GM10248 (cell line): ENCODE measurements at places on chromosomes 1 and 21.

GRCh38 chr1:208153386-208153785 is 90.8 kb downstream of the PLXNA2 start:
- DNase-seq, result no peak

GRCh38 chr1:244431166-244431565 is 20.5 kb downstream of the ADSS2 start:
- DNase-seq, result no peak

DNA sequence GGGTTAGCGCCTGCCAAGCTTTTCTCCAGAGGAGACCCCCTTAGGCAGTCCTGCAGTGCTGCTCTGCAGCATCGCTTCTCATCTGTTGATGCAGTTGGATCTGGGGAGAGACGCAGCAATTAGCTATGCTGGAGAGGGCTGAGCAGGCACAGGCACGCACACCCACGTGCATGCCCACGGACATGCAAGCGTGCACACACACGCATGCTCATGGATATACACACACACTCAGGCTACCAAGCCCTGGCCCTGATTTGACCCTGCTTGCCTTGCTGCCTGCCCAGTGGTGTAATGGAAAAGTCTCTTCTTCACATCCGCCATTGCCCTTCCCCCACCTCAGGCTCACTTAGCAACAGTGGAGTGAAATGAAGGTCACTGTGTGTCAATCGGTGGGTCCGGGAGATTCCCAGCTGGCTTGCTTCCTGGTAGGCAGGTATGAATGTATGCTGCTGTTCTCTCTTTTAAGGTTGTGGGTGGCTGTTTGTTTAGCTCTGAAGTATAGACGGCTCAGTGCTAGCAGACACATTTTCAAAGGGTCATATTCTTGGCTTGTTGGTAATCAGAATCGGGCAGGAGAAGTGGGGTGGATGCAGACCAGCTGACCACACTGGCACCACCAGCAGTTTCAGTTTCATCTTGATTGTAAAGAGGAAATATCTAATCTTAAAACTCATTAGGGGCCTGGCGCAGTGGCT is 9.5 kb downstream of the ATP1B1 start:
- peak; percentile 54 for DNase-seq

- no peak for DNase-seq
These were observed 13.2 kb downstream of the MEGF6 start for GRCh38 chr1:3598051-3598491.

DNA sequence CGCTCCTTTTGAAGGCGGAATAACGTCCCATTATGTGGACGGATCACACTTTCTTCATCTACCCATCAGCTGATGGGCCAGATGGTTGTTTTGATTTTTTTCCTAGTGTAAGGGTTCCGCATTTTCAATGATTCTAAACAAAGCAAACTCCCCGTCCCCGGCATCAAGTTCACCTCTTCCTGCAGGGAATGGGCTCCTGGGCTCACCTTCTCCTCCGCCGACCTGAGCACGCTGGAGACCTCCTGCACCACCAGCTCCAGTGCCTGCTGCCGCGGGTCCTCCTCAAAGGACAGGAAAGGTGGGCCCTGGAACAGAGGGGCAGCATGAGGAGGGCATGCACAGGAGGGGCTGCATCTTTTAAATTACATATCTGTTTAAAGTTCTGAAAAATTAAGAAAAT is 11.9 kb downstream of the C2CD2 start:
- DNase-seq, result no peak

DNA sequence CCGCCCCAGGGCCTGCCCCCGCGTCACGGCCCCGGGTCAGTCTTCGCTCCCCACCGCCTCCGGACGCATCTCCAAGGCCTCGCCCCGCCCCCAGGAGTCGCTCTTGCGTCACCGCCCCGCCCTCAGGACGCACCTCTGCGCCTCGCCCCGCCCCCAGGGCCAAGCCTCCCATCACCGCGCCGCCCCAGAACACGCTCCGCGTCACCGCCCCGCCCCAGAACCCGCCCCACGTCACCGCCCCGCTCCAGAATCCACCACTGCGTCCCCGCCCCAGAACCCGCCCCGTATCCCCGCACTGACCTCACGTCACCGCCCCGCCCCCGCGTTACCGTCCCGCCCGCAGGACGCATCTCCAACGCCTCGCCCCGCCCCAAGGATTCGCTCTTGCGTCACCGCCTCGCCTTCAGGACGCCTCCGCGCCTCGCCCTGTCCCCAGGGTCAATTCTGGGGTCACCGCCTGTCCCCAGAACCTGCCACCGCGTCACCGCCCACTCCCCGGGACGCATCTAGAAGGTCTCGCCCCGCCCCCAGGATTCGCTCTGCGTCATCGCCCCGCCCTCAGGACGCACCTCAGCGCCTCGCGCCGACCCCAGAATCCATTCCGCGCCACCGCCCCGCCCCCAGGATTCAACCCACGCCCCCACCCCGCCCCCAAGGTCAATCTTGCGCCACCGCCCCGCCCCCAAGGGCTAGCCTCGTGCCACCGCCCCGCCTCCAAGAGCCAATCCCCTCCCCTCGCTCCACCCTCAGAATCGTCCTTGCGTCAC is 451 bp upstream of the CASP9 start:
- DNase-seq, result peak; percentile 96

DNA sequence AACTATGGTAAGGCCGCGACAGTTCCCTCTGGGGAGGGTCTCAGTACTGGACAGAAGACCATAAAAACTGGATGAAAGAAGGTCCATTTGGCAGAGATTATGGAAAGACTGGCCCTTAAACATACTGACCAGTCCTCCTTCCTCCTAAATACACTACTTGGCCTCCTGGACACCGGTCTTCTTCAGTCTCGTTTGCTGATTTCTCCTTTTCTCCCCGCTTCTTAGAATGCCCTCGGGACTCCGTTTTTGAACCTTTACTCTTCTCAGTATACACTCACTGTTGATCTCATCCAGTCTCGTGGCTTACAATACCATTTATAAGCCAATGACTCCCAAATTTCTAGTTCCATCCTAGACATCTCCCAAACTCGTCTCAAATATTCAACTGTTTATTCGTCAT is 694 bp upstream of the MRPL9 start:
- DNase-seq, result no peak

DNA sequence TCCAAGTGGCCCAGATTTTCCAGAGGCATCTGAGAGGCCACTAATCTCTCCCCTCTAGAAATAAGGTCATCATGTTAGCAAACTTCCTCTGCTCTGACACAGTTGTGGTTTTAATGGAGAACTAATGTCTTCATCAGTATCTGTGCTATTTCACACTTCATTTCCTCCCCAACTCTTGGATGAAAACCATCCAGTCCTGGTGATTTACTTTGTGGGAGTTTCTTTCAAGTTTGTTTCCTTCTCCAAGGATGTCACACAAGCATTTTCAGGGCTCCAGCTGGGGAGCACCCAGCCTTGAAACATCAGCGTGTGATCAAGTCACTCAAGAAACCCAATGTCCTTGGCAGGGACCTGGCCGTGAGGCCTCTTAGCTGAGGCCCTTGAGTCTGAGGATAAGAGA is 38.8 kb downstream of the TBX15 start:
- no peak for DNase-seq

DNA sequence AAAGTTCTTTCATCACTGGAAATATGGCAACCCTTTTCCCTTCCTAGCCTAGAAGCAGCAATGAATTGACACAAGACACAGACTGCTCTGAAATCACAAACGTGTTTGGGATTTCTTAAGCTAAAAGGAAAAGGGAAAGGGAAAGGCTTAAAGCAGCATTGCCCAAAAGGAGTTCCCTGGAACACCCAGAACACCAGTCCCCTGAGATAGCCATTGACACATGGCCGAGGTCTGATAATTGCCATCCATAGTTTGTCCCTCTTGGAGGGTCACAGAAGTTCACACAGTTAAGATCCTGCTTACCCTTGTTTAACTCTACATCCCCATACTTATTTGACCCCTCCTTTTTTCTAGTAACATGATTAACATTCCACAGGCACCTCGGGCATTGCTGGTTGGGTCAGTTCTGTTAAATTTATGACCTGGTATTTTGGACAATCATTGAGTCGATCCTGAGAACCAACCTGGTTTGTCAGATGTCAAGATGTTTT is 72.9 kb downstream of the ZNF281 start:
- DNase-seq, result no peak

DNA sequence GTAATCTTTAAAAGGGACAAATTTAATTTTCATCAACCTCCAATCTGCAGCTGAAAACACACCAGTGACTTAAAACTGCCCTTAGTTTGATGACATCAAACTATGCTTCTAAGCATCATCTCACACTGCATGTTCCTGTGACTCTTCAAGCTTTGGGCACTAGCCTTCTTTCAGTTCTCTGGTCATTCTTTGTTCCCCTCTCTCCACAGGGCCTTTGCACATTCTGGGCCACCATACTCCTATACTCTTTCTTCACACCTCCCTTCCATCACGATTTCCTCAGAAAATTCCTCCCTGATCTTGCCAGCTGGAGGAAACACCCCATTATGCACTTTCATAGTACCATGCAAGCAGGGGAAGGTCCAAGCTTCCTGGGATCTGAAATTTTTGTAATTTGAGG is 77.6 kb upstream of the ZNF326 start:
- DNase-seq, result no peak

DNA sequence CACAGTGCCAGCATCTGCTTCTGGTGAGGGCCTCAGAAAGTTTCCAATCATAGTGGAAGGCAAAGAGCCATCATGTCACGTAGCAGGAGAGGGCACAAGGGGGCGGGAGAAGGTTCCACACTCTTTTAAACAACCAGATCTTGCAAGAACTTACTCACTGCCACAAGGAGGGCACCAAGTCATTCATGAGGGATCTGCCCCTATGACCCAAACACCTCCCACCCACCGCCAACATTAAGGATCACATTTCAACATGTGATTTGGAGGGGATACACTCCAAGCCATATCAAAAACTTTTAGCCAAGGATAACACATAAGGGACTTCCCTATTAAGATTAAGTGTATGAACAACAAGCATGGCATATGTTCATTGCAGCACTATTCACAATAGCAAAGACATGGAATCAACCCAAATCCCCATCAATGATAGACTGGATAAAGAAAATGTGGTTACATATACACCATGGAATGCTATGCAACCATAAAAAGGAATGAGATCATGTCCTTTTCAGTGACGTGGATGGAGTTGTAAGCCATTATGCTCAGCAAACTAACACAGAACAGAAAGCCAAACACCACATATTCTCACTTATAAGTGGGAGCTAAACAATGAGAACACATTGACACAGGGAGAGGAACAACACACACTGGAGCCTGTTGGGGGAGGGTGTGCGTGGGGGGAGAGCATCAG is 19.9 kb upstream of the SLC35F3 start:
- DNase-seq, result no peak

- no peak for DNase-seq
These were observed 285.8 kb upstream of the NEGR1 start for GRCh38 chr1:72568113-72568512.

DNA sequence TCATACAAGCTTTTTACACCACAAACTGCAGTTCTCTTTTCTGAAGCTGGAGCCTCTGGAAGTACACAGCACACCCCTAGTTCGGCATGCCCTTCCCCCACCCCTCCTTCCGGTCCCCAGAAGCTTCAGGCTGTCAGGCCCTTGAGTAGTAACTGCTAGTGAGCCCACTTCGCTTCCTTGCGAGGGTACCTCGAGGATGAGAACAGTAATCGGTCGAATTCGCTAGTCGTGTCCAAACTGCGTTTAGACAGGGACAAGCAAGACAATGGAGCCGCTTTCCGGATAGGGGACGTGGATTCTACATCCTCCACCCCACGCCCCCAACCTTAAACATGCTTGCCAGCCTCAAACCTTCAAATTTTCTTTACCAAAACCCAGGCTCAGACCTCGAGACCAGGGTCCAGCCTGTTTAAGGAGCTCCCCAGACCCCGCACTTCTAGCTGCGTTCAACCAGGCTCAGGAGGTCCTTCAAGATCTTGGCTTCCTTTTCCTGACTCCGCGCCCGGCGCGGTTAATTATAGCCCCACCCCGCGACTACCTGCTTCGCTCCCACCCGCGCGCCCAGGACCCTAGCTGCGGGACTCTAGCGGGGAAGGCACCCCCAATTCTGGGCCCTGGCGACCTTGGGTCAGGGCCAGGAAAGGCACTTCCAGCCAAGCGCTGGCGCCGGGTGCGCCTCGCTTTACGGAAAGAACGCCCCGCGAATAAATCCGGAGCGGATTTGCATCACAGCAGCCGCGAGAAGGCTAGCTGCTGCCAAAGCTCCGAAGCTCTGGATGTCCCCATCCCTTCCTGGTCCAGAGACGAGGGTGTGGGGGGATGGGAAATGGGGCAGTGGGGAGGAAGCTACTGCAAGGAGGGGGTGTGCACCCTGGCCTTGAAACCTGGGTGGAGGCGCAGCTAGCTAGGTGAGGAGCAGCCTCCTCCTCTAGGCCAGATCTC is 8.1 kb upstream of the TSPAN1 start:
- DNase-seq, result peak; percentile 50

DNA sequence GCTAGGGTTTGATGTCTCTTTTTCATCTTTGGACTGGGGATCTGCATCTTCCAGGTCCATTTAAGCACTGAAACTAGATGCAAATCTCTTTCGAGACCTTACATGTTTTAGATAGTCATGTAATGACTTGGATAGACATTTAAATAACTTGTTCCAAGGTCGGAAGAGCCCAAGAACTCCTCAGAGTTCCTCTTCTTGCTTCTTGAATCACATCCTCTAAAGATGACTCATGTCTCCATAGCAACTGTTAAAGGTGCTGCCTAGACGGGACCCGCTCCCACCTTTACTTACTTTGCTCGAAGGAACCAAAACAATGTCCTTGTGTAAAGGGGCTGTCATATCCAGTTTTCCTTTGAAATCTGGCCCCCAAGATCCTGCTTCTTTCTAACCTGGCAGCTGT is 130.0 kb downstream of the EDEM3 start:
- DNase-seq, result no peak

DNA sequence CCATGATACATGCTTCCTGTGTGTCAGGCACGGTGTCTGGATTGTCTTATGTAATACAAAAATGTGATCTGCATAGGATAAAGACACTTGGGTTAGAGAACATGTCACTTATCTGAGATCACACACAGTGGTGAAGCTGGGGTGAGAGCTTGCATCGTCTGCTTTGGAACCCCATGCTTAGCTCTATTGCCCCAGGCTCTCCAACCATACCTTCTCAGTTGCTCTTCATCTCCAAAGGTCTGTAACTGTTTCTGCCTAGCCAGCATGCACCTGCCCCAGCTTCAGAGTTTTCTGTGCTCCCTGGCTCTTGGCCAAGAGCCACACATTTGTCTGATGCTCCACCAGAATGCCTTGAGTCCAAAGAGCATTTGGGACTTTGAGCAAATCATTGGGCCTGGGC is 93.9 kb upstream of the COG2 start:
- no peak for DNase-seq

DNA sequence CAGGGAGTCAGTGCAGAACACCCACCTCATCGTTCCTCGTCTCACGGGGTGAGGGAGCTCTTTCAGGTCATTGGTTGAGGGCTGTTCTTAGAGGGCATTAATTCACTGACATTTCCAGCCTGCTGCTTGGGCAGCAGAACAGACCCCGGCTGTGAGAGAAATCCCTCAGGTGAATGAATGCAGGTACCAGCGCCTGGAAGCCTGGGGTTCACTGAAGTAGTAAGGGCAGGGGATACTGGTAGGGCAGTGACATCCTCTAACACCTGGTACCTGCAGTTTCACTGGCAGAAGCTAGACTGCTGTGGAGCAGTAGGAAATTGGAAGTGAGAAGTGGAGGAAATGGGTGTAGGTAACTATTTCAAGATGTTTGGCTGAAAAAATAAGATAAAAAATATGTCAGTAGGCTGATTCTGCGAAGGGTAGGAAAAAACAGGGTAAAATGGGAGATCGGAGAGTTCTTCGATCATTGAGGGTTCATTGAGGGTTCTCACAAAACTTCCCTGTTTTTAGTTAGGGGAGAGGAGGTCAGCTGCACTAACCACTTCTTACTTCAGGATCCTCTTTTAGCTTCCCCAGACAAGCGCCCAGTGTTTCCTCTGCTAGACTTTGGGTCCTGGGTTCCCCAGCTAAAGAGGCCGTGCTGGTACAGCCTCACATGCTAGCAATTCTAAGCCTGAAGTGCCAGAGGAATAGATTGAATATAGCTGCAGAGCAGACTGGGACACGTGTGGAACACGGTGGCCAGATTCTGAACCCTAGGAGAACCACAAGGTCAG is 55.2 kb downstream of the RNF220 start:
- DNase-seq, result no peak
